ENCODE measurements at places on chromosomes 1 and 21.

GRCh38 chr21:37257967-37258877 lies 8.9 kb downstream of the VPS26C start:
- DNase-seq: peak; percentile 83

GRCh38 chr1:107941123-107941522 lies 23.9 kb downstream of the VAV3 start:
- DNase-seq: no peak

DNA sequence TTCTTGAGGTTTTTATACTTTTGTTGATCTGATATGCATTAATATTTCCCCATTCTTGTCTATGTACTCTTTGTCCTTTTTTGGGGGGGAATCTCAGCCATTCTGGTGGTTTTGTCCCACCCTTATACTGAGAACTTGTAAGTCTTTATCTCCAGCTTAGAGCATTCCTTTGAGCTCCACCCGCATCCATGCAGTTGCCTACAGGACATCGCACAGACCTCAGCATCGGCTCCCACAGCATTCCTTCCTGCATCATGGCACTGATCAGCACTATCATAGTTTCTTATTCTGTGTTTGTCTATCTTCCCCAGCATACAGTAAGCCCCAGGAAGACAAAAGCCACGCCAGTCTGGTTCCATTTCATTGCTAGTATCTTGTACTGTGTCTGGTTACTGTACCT lies 33.0 kb downstream of the HHAT start:
- no peak for DNase-seq

DNA sequence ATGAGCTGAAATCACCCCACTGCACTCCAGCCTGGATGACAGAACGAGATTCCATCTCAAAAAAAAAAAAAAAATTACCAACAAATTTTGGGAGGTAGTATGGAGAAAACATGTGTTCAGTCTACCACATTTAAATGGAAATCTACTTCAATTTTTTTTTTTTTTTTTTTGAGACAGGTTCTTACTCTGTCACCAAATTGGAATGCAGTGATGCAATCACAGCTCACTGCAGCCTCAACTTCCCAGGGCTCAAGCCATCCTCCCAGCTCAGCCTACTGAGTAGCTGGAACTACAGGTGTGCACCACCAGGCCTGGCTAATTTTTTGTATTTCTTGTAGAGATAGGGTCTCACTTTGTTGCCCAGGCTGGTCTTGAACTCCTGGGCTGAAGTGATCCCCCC lies 82.1 kb downstream of the GFI1 start:
- DNase-seq: no peak

GRCh38 chr1:208534979-208535378 lies 290.8 kb upstream of the PLXNA2 start:
- DNase-seq: no peak

GRCh38 chr21:39117440-39117970 lies 65.7 kb downstream of the PSMG1 start:
- no peak for DNase-seq

Measured in CD4-positive, alpha-beta T cell treated with Interleukin-10 for 1 hour (primary cell).